ENCODE measurements at places on chromosomes 2 and 18.

- DNase-seq, result peak; percentile 1
Observed at GRCh38 chr18:60812921-60813320, 440.3 kb upstream of the MC4R start.

DNA sequence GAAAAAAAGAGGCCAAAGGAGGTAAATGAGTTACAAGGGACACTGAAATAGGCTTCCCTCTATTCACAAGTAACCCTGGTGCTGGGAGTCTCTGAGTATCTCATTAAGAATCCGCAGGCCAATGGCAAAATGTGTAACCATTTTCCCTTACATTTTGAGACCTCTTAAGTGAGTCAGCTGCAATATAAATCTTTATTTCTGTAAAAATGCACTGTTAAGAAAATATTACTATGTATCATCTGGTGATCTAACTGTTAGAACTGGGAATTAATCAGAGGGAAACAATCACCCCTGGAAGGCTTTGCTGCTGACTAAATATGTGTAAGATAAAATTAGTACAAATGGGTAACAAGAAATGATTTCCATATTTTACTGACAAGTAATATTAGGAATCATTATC, 483.1 kb upstream of the CHST9 start:
- DNase-seq, result peak; percentile 68

GRCh38 chr2:20626698-20627513, 24.0 kb downstream of the HS1BP3 start:
- DNase-seq, result no peak

DNA sequence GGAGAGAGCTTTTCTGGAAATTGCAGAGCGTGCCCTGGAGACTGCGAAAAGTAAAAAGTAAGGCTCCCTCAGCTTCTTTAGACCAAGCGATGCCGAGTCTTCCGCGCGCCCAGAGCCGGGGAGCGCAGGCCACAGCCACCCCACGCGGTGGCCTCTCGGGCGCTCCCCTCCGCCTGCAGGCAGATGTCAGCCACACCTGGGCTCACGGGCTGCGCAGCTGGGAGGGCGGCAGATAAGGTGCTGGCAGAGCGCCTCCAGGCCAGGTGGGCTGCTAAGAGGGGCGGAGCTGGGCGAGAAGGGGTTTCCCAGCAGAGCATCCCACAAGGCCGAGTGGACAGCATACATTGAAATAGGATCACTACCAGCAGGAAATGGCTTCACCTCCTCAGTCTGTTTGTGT, 81.7 kb downstream of the ARHGEF4 start:
- DNase-seq, result no peak

GRCh38 chr2:134745023-134745422, 26.2 kb upstream of the TMEM163 start:
- no peak for DNase-seq

GRCh38 chr2:71101656-71102055, 28.4 kb downstream of the MCEE start:
- DNase-seq, result peak; percentile 95

DNA sequence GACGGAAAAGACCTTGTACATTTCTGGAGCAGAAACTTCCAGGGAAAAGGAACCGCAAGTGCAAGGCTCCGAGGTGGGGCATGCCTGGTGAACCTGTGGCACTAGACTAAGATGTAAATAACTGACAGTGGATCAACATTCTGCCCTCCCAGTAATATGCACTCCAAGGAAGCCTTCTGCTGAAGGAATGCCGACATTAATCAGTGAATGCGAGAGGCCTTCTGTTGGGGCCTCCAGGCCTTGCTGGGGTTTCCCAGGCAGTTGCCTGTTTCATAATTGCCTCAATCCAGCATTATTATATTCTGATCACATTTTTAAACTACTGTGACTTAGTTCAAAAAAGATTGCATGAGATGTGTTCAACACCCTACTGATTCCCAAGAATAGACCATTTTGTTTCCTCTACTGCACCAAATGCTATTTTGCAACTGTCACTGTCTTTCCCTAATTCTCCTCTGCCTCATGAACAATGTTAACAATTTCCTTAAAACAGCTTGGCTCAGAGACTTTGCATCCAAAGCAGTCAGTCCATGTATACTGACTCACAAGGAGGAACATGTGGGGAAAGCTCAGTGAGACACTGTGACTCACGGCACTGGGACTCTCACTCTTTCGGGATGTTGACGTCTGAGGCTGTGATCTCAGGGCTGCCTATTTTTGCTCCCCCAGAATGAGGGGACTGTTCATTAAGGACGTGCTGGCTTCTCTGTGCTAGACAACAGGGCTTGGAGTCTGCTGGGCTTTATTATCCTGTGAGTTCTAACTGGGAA, 10.5 kb upstream of the DSG2 start:
- DNase-seq, result peak; percentile 87

DNA sequence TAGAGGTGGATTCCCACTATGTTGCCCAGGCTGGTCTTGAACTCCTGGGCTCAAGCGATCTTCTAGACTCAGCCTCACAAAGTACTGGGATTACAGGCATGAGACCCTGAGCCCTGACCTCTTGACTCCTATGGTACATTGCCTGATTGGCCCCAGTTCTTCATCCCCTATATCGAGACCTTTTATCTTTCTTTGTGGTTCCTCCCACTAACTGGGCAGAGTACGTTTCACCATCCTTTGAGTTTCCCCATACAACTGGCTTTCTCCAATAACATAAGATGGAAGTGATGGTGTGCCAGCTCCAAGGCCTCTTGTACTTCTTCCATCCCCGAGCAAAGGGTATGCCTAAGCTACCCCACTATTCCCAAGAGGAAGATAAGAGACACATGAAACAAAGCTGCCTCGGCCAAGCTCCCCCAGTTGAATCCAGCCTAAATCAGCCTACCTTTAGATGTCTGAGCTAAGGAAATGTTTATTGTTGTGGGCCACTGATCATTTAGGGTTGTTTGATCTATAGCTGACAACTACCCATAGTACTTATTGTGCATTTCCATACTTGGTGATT, 8.3 kb upstream of the TMEM247 start:
- no peak for DNase-seq

DNA sequence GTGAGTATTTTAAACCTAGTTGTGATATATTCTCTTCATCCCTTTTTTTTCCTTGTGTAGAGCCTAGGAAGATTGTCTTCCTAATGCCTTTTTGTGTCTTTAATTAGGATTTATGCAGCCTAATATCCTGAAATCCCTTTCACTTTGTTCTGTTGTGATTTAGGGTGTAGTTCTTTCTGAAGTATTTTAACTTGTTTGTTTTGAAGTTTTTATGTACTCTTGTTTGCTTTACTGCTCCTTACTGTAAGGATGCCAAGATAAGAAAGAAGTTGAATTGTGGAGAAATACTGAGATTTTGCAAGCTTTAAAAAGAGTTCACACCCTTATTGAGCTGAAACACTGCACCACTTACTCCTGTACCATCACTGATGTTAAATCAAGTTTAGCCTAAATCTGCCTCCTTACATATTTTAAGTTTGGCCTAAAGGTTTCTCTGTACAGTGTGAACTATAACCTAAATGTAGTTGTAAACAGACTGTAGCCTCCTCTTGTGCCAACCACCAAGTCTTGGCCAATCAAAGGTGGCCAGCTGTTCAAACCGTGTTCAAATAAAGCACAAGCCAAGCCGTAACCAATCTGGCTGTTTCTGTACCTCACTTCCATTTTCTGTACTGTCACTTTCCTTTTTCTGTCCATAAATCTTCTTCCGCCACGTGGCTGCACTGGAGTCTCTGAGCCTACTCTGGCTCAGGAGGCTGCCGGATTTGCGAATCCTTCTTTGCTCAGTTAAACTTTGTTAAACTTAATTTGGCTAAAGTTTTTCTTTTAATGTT, 17.7 kb upstream of the ACOXL start:
- no peak for DNase-seq

DNA sequence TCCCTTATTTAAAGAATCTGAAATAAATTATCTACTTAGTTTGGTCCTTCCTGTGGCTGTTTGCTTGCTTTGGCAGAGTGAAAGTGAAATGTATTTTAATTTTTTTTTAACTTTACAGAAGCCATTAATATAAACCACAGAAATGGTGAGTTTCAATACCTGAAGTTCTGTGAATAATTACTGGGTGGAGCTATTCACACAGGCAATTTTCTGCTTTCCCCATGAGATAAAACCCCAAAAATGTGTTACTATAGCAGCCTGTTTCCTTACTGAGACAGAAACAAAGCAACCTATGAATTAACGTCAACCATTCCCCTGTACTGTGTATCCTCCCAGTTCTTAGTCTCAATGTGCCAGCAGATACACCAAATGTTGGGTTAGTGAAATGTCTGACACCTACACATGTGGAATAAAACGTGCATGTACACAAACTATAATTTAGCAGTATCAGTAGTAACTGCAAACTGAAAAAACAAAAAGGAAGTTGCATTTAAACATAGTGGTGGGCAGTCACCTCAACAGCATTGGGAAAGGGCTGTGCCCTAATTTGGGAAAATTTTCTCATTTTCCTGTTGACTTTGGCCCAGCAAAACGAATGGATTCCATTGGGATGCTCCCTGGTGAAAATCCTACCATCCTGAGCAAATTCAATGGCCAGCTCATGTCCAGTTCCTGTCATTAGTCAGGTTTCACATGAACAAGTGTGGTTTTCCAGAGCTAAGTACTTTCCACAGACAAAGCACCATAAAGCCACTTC, 73.1 kb upstream of the RMDN2 start:
- peak; percentile 67 for DNase-seq

DNA sequence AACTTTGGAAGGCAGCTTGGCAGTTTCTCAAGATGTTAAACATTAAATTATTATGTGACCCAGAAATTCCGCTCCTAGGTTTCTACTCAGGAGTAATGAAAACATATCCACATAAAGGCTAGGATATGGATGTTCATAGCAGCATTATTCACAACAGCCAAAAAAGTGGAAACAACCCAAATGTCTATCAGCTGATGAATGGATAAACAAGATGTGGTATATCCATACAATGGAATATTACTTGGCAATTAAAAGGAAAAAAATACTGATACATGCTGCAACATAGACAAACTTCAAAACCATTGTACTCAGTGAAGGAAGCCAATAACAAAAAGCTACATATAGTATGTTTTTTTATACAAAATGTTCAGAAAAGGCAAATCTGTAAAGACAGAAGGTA, 12.4 kb upstream of the FAM228A start:
- DNase-seq, result no peak

All from fibroblast of upper back skin (primary cell).